ENCODE measurements at places on chromosomes 3 and 15.

DNA sequence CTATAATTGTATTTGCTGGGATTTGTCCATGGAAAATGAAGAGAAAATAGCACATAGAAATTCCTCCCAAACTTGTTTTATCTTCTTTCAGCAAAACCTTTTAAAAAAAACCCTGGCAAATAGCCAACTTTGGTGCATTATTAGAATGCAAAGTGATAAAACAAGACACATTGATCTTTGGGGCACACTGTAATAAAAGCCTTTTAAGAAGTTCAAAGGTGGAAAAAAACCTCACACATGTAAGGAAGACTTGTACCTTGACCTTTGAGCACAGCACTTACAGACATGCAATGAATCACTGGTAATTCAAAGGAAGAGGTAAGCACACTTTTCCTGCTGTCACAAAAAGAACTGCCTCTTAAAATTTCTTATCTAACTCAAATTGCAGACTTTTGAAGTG, 8.0 kb upstream of the MORC1 start:
- no peak for DNase-seq

DNA sequence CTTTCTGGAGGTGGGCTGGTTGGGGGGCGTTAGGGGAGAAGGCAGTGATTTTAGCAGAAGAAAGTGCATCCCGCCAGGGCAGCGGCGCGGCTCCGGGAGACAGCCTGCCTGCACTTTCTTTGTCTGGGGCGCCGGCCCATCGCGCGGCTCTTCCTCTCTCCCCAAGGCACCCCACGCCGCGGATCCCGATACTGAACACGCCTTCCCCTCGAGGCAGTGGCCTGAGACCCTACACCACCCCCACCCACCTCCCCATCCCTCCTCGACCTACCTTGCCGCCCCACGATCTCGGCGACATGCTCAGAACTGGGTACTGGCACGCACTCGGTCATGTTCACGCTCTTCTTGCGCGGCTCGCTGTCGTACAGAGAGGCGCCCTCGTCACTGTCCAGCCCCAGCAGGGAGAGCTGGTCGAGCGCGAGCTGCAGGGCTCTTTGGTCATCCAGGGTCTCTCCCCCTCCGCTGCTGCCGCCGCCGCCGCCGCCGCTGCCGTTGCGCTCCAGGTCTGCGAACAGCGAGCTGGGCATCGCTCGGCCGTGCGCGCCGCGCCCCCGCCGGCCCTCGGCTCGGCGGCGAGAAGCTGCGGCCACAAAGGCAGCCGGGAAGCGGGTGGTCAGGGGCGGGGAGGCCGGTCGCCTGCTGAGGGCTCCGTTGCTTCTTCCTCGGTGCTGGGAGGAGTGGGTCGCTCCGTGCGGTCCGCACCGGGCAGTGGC, 483 bp downstream of the MEX3B start:
- peak; percentile 32 for DNase-seq

DNA sequence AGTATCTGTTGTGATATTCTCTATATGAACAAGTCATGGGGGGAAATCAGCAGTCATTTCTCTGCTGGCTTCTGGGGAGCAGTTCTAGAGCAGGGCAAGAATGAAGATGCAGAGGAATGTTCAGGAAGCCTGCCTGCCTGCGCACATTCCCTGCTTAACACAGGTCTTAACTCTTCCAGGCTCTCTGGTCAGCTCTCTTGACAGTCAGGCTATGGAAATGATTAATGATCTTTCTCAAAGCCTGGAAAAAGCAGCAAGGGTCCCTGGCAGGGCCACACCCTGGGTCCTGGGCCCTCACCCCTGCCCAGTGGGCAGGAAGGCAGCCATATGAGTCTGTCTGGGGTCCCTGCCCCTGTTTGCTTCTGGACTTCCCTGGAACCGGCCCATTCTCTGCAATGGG, 31.4 kb upstream of the CLK3 start:
- no peak for DNase-seq

DNA sequence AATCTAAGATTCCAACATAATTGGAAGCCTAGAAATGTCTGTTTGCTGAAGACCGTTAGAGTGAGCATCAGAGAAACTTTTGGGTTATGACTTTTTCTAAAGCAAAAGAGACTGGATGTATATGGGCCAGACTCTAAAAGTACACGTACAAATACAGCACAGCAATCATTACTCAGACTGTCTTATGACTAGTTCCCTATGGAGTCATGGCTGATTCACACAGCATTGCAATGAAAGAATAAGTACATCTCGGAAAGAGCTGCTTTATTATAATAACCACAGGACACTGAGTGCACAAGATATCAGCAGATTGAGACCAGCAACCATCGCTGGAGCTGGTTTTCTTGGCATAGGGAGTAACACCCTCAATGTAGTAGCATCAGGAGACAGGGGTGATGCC, 618.6 kb downstream of the NLGN1 start:
- no peak for DNase-seq

- DNase-seq = no peak
Observed at GRCh38 chr3:37127340-37127739, 47.0 kb downstream of the LRRFIP2 start.

DNA sequence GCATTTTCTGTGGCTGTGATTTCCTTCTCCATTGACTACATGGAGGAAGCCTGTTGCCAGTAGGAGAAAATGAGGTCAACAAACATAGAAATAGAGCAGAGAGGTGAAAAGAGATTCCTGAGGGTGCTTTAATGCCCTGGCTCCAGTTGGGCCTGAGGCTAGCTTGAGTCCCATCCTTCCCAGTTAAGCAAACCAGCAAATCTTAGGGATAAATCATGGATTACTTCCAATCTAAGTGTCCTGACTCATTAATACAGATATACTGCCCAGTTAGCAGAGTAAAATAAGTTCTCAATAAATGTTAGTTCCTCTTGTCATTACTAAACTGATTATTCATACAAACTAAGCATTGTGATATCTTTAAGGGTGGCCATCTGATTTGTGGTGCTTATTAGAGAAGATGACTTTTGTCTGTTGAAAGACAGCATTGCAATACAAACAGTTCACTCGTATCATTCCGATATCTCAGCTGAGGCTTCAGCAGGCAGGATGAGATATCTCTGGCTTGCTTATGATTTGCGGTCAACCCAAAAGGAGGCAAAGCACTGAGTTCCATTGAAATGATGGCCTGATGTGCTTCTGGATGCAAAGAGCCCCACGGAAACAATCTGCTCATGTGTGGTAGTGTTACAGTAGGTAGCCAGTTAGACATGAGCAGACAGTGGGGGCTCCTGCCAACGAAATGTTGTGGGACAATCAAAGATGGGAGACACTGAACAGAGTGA, 6.6 kb upstream of the STARD5 start:
- DNase-seq = no peak

GRCh38 chr3:32392536-32393302, 1.1 kb downstream of the CMTM7 start:
- no peak for DNase-seq

GRCh38 chr15:81115054-81115939, 18.8 kb upstream of the CFAP161 start:
- DNase-seq = no peak

DNA sequence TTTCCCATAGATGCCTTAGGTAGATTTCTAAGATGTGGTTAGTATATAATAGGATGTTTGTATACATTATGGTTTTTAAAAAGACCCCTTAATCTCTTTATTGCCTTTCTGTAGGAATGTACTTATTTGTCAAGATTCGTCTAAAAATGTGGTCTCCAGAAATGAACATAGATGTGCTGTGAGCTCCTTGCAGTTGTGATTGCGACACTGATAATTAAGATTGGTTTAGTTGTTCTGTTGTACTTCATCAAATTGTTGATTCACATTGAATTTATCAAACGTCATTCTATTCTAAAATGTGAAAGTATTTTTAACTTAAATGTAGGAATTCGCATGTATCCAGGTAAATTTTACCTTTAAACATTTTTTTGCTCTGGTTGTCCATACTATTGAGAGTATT, 51.2 kb downstream of the CMC1 start:
- DNase-seq = no peak

DNA sequence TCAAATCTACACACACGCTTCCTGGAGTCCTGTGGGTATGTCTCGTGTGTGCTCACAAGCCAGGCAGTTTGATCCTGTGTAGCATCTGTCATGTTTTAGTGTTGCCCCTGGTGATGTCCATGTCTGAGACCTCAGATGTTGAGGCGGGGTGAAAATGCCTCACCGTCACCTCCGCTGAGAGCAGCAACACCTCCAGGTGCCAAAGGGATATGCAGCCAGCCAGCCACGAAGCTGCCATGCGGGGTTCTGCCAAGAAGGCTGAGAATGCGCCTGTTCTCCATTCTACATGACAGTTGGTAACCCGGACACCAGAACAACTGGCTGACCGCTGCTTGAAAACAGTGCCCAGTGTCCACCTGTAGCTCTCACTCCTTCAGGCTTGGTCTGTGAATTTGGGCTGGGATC, 253.8 kb downstream of the TLE3 start:
- DNase-seq = no peak

DNA sequence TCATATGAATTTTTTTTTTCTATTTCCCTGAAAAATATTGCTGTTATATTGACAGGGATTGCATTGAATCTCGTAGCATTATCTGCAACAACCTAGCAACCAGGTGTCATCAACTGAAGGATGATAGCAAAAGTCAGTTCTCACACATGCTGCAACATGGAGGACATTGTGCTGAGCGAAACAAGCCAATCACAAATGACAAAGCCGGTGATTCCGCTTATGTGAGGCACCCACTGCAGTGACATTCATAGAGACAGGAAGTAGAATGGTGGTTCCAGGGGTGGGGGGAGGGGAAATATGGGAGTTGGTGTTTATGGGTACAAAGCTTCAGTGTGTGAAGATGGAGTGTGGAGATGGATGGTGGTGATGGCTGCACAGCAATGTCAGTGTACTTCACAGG, 7.6 kb downstream of the NIPA1 start:
- no peak for DNase-seq

- DNase-seq = no peak
Observed at GRCh38 chr15:52284164-52284563, 11.4 kb downstream of the MYO5C start.

DNA sequence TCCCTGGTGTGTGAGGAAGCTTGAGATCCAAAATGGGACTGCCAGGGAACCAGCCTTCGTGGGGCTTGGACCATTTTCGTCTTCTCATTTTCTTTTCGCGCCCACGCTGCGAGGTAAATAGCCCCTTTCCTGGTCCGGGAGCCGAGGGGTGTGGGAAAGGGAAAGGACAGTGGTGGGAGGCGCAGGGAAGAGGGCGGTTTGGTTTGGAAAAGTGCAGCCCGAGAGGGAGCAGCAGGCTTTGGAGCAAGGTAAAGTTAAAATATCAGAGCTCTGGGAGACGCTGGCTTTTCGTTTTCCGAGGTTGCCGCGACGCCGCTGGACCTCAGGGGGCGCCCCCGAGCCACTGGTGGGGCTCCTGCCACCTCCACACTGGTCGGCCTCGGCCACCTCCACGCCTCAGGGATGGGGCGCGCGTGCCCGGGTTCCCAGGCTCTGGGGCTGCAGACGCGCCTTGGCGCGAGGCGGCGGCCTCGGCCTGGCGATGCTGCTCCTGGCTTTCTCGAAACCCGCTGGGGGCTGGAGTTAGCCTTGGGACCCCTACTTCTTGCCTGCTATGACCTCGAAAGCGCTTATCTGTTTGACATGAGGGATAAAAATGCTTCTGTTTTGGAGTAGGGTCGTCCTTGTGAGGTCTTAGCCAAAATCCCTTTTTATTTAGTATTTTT, 3.2 kb downstream of the PTPRG start:
- no peak for DNase-seq

DNA sequence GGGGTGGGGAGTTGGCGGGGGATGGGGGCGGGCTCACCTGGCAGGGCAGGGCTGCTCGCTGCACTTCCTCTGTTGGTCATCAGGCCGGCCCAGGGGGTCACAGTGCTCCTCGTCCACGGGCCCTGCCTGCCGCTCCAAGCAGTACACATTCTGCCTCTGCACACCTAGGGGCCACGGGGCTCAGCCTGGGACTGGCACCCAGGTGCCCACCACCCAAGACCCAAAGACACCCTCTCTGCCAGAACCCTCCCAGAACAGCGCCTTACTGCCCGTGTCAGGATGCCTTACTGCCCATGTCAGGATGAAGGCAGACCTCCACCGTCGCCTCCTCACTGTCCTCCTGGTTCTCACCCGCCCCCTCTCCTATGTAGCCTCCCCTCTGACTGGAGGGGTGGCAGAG, 43.2 kb downstream of the ADAMTS7 start:
- no peak for DNase-seq

DNA sequence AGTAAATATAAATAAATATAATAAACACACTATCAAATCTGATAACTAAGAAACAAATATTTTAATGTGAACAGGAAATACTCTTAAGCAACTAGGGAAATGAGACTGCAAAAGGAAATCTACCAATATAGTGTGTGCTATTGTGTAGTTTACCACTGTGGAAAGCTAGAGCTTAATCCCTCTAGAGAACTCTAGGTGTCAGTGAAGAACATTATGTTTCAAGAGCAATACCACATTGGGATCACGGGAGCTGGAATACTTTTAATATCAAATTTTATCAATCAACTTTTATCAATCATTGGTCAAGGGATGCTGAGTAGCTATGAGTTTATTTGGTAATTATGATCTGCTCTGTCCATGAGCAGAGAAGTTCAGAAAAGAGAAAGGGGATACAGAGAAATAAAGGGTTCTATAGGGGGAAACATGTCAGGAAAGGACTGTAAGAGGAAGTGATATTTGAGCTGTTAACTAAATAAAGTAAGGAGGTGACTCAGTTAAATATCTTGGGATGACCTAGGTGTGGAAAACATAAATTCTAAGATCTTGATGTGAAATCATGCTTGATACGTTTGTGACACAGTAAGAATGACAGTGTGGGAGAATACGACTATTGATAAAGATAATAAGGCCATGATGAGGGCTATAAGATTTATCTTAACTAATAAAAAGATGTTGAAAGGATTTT, 762.2 kb upstream of the ALCAM start:
- DNase-seq = no peak

DNA sequence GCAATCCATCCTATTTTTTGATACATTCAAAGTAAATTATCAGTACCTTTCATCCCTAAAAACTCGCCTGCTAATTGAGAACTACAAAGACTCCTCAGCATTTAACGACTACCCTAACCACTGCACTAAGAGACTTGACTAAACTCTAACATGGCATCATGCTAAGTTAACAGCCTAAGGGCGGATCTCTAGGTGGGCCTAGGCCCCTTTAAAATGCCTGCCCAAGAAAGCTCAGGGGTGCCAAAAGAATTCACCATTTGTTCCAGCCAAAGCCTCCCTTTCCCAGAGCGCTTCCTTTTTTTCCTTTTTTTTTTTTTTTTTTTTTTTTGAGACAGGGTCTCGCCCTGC, 568 bp upstream of the NEK4 start:
- no peak for DNase-seq

- no peak for DNase-seq
Observed at GRCh38 chr3:194810076-194810475, 124.4 kb downstream of the FAM43A start.

DNA sequence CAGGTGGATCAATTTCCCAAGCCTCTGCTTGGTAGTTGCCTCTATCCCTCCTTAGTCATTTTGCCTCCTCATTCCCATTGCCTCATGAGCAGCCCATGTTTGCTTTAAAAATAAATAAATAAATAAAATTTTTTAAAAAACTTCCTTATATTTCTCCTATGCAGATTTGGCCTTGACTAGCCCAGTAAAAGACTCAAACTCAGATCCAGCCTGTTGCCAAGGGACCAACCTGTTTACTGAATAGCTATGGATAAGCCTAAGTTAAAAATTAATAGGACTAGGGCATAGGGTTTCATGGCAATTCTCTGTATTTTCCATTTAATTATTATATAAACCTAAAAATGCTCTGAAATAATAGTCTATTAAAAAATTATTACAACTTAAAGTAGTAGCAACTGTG, 384.4 kb downstream of the RSL24D1 start:
- DNase-seq = no peak

GRCh38 chr3:168475704-168476103, 380.0 kb upstream of the GOLIM4 start:
- no peak for DNase-seq

- no peak for DNase-seq
Observed at GRCh38 chr3:156307704-156308103, 187.3 kb downstream of the KCNAB1 start.
